Psoas muscle (tissue), 8 donors: ENCODE measurements at places on chromosomes 6 and 20. TPM values are rescaled to one million over a fixed set of nuclear protein-coding genes. Genes with fewer than 3 reads are reported as not detected.

Gene EEF1A2
- polyA plus RNA-seq, result 1,229 TPM

Gene TAB2
- 54.4 TPM for polyA plus RNA-seq

Gene MCM9
- polyA plus RNA-seq, result 2.4 TPM

Gene PLN
- polyA plus RNA-seq, result 214 TPM

Gene MPC1
- polyA plus RNA-seq, result 172 TPM

Gene ABHD16B
- 3.2 TPM for polyA plus RNA-seq

Gene EFCAB8
- polyA plus RNA-seq, result 0.04 TPM

Gene GLP1R
- polyA plus RNA-seq, result not detected

Gene ATP6V1G2
- polyA plus RNA-seq, result 4.7 TPM

- H3K4me3 ChIP-seq, result no peak overlapping the region
- DNase-seq, result no peak
- no peaks in the 10 kb centered on the region for H3K27me3 ChIP-seq
- no peak overlapping the region for H3K27ac ChIP-seq
These were observed 195.2 kb upstream of the HS3ST5 start for GRCh38 chr6:114537977-114538376.

- no peak overlapping the region for H3K27ac ChIP-seq
- H3K27me3 ChIP-seq, result no peaks in the 10 kb centered on the region
- DNase-seq, result no peak
- H3K4me1 ChIP-seq, result peaks cover 16% of the 10 kb centered on the region
These were observed 21.4 kb downstream of the C6orf15 start for GRCh38 chr6:31090973-31091364.

DNA sequence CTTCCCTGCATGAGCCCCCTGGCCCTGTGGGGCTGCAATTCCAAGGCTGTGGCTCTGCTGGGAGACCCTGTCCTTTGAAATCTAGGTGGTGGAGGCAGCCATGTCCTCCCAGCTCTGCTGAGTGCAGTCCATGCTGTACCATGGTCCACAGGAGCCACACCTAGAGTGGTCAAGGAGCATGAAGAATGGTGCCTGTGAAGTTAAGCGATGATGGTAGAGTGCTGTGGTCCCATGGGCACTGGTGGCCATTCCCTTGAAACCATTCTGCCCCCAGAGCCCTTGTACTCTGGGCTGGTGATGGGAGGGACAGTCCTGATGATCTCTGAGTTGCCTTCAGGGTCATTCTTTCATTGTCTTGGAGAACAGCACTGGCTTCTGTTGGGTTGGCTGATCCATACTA is 55.3 kb downstream of the EFCAB8 start:
- no peak for DNase-seq
- no peak overlapping the region for H3K4me3 ChIP-seq
- no peak overlapping the region for H3K27ac ChIP-seq
- H3K36me3 ChIP-seq, result no peaks in the 10 kb centered on the region
- H3K4me1 ChIP-seq, result no peaks in the 10 kb centered on the region

- DNase-seq, result no peak
- no peaks in the 10 kb centered on the region for H3K36me3 ChIP-seq
- no peak overlapping the region for H3K4me3 ChIP-seq
- H3K4me1 ChIP-seq, result no peaks in the 10 kb centered on the region
- no peaks in the 10 kb centered on the region for H3K27me3 ChIP-seq
These were observed 178.6 kb downstream of the CDH26 start for GRCh38 chr20:60136645-60137401.

GRCh38 chr6:106256201-106256968 is 69.2 kb downstream of the ATG5 start:
- no peak overlapping the region for H3K4me3 ChIP-seq
- no peaks in the 10 kb centered on the region for H3K27me3 ChIP-seq
- no peaks in the 10 kb centered on the region for H3K36me3 ChIP-seq
- no peak overlapping the region for H3K27ac ChIP-seq

GRCh38 chr6:130027948-130028347 is 9.6 kb downstream of the L3MBTL3 start:
- no peak overlapping the region for H3K27ac ChIP-seq
- no peaks in the 10 kb centered on the region for H3K4me1 ChIP-seq
- H3K27me3 ChIP-seq, result no peaks in the 10 kb centered on the region
- no peaks in the 10 kb centered on the region for H3K36me3 ChIP-seq
- no peak overlapping the region for H3K4me3 ChIP-seq

DNA sequence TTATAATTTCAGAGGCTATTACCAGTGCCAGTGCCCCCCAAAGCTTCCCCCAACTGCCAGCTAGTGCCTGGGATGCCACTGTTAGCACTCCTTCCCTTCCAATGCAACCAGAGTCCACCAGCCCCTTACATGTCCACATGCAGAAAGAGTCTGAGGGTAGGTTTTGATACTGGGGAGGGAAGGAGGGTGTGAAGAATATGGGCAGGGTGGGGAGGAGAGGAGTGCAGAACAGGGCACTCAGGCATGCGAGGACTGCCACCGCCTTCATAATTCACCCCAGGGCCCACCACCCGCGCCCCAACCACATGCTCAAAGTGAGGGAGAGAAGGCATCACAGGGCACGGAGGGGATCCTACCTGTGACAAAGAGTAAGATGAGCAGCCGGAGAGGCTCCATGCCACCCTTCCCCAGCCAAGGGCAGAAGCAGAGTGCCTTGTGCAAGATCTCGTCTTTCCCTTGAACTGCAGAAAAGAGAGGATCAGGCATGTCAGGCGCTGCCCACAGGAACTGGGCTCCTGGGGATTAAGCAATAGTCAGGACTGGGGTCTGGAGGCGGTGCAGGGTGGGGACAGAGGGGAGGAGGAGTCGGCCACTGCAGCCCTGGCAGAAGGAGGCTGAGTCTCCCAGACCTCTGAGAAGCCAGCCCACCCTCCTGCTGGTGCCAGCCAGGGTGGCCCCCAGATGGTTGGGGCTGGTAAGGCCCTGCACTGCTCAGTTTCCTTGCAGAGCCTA is at the start of gene TREM2:
Gene TREM2 (minus strand): TSS at position 430 of the 732 bp plus-strand sequence. CDS start 34 bp downstream, at position 396.
- H3K27me3 ChIP-seq, result no peaks in the 10 kb centered on the region
- H3K27ac ChIP-seq, result no peak within 1 kb of the TSS
- H3K4me1 ChIP-seq, result no peaks in the 10 kb centered on the region
- H3K4me3 ChIP-seq, result no peak within 1 kb of the TSS
- H3K36me3 ChIP-seq, result no peaks in the 10 kb centered on the region

- no peak overlapping the region for H3K27ac ChIP-seq
- DNase-seq, result no peak
- H3K4me1 ChIP-seq, result peaks cover 4% of the 10 kb centered on the region
- H3K27me3 ChIP-seq, result no peaks in the 10 kb centered on the region
- no peak overlapping the region for H3K4me3 ChIP-seq
- H3K36me3 ChIP-seq, result no peaks in the 10 kb centered on the region
These were observed 184.4 kb downstream of the GJA10 start for GRCh38 chr6:90078513-90079289.

- no peak for DNase-seq
- H3K36me3 ChIP-seq, result no peaks in the 10 kb centered on the region
- no peak overlapping the region for H3K27ac ChIP-seq
- H3K4me3 ChIP-seq, result no peak overlapping the region
- H3K27me3 ChIP-seq, result no peaks in the 10 kb centered on the region
These were observed 328.7 kb downstream of the LAMA2 start for GRCh38 chr6:129211626-129212025.

DNA sequence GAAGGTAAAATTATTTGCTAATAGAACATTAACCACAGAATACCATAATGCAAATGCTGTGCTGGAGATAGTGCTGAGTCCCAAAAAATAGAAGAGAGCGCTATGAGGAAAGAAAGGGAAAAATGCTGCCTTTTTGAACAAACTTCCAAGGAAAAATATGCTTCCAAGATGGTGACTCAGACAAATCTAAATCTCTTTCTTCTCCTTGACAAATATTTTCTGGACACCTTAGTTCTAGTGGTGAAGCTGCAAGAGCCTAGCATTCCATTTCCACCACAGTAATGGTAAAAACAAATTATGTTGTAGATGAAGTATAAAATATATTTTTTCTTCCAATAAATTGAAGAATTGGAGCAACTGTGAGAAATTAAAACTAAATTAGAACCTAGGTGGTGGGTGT is 155.6 kb upstream of the TBX18 start:
- no peak for DNase-seq
- no peaks in the 10 kb centered on the region for H3K36me3 ChIP-seq
- H3K27ac ChIP-seq, result no peak overlapping the region
- no peaks in the 10 kb centered on the region for H3K4me1 ChIP-seq

DNA sequence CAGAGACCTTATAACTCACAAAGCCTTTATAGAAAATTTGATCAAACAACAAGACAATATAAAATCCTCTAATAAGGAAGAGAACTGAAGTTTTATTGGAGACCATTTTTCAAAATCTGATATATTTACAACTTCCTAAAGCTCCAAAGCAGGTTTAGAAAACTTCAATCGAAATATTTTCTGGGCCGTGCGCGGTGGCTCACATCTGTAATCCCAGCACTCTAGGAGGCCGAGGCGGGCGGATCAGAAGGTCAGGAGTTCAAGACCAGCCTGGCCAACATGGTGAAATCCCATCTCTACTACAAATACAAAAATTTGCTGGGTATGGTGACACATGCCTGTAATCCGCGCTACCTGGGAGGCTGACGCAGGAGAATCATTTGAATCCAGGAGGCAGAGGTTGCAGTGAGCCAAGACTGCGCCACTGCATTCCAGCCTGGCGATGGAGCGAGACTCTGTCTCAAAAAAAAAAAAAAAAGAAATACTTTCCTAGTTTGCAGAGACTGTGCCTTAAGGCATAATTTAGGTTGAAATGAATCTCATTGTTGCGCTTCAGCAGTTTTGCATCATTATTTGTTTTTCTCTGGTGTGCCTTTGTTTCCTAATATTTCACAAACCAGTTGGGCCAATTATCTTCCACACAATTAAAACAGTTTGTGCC is 60.6 kb upstream of the ASIP start:
- no peak overlapping the region for H3K27ac ChIP-seq
- H3K36me3 ChIP-seq, result no peaks in the 10 kb centered on the region
- H3K27me3 ChIP-seq, result peaks cover 11% of the 10 kb centered on the region
- DNase-seq, result no peak

GRCh38 chr6:44176762-44177509 is 18.3 kb downstream of the CAPN11 start:
- no peak overlapping the region for H3K27ac ChIP-seq
- no peaks in the 10 kb centered on the region for H3K27me3 ChIP-seq
- no peak for DNase-seq
- H3K4me1 ChIP-seq, result peaks cover 11% of the 10 kb centered on the region
- no peaks in the 10 kb centered on the region for H3K36me3 ChIP-seq
- no peak overlapping the region for H3K4me3 ChIP-seq

GRCh38 chr6:43505718-43506117 is 4.4 kb downstream of the LRRC73 start:
- no peak overlapping the region for H3K4me3 ChIP-seq
- H3K27me3 ChIP-seq, result no peaks in the 10 kb centered on the region
- no peaks in the 10 kb centered on the region for H3K36me3 ChIP-seq
- DNase-seq, result no peak
- peaks cover 7% of the 10 kb centered on the region for H3K4me1 ChIP-seq

DNA sequence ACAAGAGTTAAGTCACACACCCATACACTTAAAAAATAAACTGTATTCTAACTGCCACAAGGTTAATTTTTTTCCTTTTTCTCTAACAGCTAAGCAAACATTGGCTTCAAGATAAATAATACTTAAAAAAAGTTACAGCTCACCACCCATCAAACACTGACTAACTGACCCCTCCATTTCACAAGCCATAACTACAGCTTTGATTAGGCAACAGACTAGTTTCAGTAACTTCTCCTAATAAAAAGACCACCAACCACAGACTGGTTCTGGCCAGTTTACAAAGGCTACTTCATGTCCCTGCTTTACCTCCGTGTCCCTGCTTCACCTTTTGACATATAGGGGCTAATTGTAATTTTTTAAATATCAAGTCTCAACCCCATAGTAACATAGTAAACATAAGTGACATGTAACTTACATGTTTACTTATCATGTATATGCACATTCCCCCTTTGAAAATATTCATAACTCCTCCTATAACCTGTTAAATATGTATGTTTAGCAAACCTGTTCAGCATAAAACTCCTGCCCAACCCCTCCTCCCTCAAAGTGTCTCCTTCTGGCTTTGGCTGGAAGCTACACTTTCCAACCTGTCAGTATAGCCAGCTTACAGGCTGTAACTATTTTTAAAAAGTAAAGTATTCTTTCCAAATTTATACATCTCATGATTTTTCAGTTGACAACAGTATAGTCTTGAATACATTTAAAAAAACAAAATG is 15.1 kb upstream of the POM121L2 start:
- H3K4me3 ChIP-seq, result no peak overlapping the region
- no peak overlapping the region for H3K27ac ChIP-seq
- H3K4me1 ChIP-seq, result no peaks in the 10 kb centered on the region
- no peaks in the 10 kb centered on the region for H3K36me3 ChIP-seq
- peaks cover 3% of the 10 kb centered on the region for H3K27me3 ChIP-seq
- DNase-seq, result no peak

- no peaks in the 10 kb centered on the region for H3K36me3 ChIP-seq
- H3K27me3 ChIP-seq, result peaks cover 5% of the 10 kb centered on the region
- peak overlapping the region; percentile 81 for H3K4me3 ChIP-seq
- peak; percentile 23 for DNase-seq
These were observed 861 bp downstream of the PPP1R14C start for GRCh38 chr6:150143516-150144293.

DNA sequence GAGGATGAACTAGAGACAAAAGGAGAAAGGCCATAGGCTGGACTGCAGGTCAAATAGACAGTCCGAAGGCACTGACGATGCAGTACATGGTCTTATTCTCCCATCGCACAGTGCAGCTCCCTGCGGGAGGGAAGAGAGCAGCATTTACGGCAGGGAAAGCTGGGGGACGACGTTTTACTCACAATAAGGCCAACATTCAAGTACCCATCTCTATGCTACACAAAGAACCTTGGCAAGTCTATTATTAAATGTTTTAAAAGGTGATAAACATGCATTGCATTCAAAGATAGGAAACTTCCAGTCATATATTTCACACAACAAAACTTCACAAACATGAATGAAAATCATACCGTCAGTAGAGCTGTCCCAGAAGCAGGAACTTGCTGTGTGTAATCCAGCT is 7.8 kb downstream of the DYNLT1 start:
- H3K4me1 ChIP-seq, result peaks cover 31% of the 10 kb centered on the region
- peaks cover 5% of the 10 kb centered on the region for H3K36me3 ChIP-seq
- no peak overlapping the region for H3K4me3 ChIP-seq
- no peaks in the 10 kb centered on the region for H3K27me3 ChIP-seq

DNA sequence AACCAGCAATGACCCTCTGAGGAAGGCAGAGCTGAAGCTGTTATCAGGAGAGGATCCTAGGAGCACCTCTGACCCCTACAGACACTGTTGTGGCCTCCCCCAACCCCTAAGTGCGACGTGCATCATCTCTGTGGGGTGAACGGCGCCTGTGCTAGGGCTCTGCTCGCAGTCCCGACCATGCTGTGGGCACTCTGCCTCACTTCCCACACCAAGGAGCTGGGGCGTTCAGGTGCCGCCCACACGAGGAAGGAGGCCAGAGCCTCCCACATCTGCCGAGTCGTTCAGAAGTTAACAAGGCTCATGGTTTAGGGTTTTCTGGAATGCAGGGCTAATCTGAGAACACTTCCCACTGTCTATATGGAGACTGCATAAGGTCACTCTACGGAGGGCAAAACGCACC is 62.1 kb downstream of the GINS1 start:
- no peak for DNase-seq
- H3K36me3 ChIP-seq, result no peaks in the 10 kb centered on the region
- no peaks in the 10 kb centered on the region for H3K4me1 ChIP-seq
- H3K4me3 ChIP-seq, result no peak overlapping the region
- no peak overlapping the region for H3K27ac ChIP-seq
